RWPE2 (cell line): ENCODE measurements at places on chromosomes 13 and 19.

GRCh38 chr19:9936326-9937000, at the start of gene OLFM2:
TSS of gene OLFM2 (minus strand) at chr19:9936515. CDS start at chr19:9936366, 149 bp downstream.
- DNase-seq: no peak

GRCh38 chr19:57512845-57513244, 13.1 kb downstream of the ZNF773 start:
- no peak for DNase-seq

DNA sequence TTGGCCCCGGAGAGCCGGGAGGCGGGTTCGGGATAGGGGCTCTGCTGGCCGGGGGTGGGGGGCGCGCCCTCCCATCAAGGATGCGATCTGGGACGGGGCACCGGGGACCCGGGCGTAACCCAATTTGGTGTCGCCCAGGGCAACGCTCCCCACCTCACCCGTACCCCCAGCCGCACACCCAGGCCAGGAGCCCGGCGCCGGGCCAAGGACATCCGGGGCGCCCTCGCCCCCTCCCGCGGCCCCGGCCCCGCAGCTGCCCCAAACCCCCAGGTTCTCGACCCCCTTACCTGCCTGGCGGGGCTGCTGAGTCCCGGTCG, 525 bp downstream of the SHANK1 start:
- DNase-seq: no peak

- DNase-seq: no peak
Measured at GRCh38 chr19:1830568-1830967, 17.7 kb downstream of the REXO1 start.

DNA sequence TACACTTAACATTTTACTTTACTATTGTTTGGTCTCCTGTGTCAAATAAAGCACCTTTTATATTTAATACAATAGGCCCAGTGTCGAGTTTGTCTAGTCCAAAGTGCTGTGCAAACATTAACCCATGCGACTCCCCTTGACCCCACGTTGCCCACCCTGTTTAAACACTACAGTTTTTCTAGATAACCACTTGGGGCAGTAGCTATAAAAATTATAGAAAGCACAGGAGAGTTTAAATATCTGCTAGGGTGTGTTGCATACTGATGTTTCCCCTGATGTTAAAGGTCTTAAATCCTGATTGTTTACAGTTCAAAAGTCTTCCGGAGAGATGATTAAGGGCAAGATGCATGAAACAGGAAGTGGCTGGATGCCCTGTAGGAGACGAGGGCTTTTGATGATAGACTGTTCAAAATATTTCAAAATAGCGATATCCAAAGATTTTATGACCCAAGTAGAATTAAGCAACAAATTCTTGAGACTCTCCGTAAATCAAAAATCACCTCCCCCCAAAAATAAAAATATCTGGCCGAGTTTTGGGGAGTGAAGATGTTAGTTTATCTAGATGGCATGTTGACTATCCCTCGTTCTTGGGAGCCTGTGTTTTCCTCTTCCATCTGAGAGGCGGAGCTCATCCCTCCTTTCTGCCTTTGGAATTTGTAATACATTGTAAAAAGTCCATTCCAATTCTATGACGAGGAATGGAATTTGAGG, 167.1 kb downstream of the FGF9 start:
- no peak for DNase-seq

DNA sequence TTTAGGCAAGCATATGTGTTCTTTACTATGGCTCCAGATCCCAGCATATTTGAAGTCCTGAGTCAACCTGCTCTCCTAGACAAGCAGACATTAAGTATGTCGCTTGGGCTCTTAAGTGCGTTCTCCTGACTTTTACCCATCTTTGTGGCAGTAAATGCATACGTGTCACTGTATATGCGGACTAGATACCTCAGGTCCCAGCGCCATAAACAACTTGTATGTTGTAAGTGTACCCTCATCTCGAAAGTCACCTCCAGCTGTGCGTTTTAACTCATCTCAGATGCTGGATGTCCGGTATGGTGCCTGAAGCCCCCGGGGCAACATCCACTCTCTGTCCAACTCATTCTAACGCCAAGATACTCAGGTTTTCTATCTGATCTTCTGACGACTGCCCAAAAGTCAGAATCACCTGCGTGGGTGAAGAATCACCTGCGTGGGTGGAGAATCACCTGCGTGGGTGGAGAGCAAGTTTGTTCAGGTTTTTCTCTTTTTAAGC, 1.7 kb downstream of the PTOV1 start:
- no peak for DNase-seq

GRCh38 chr19:50224986-50225747, 21.7 kb downstream of the MYH14 start:
- no peak for DNase-seq

GRCh38 chr19:35992907-35993765, 1.9 kb upstream of the SDHAF1 start:
- DNase-seq: no peak
